ENCODE measurements at places on chromosomes 12 and 14.
A peak's percentile ranks its signal among the peaks of the same experiment; 100 is the strongest.

- no peak for DNase-seq
These were observed 15.3 kb downstream of the DYNC1H1 start for GRCh38 chr14:101979666-101980065.

GRCh38 chr12:116934908-116935705 lies 24.4 kb downstream of the FBXW8 start:
- no peak for DNase-seq

DNA sequence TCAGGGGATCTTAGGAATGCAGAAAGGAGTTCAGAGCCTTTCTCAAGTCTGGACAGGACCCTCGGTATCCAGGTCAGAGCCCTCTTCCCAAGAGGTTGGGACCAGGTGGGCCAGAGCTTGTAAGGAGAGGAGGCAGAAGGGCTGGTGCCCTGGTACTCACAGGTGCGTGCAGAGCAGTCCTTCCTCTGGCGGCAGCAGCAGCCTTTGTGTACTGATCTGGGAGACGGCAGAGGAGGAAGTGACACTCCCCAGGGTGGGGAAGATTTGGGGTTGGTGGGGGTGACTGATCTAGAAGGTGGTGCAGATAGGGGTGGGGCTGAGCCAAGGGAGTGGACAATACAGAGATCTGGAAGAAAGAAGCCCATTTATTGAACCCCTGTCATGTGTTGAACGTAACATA lies at the start of gene ITGB7:
Gene ITGB7 (minus strand): TSS at position 210 of the 400 bp plus-strand sequence. CDS start 6,808 bp downstream, outside the sequence.
- DNase-seq, result peak; percentile 48

DNA sequence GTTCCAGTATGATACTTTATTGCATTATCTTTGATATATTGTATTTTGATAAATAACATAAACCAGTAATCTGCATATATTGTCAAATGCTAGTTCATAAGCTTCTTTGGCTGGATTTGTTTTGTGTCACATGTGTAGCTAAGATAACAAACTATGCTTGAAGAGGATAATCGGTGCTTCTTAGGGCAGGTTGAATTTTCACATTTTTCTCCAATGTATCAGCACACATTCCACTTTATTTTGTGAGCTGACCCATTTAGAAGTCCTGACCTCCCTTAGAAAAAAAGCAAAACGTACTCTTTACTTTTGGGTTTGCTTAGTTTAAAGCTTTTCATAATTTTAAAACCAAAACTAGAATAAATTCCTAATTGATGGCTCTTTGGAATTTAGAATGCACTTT lies 277.7 kb upstream of the DDHD1 start:
- DNase-seq, result no peak

DNA sequence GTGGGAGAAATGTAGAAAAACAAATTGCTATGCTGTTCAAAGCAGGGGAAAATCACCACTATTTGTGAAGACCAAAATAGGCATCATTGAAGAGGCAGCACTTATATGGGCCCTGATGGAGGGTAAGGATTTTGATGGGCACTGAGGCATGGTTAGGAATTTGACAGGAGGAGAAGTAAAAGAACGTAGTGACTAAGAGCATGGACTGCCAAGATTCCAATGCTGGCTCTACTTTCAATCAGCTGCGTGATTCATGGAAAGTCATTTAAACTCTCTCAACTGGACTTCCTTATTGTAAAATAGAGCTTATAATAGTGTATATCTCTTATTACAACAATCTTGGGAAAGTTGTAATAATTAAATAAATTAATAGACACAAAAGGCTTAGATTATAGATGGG lies 267.7 kb upstream of the G2E3 start:
- no peak for DNase-seq

- DNase-seq, result no peak
These were observed 10.0 kb downstream of the WNT1 start for GRCh38 chr12:48988030-48988649.

DNA sequence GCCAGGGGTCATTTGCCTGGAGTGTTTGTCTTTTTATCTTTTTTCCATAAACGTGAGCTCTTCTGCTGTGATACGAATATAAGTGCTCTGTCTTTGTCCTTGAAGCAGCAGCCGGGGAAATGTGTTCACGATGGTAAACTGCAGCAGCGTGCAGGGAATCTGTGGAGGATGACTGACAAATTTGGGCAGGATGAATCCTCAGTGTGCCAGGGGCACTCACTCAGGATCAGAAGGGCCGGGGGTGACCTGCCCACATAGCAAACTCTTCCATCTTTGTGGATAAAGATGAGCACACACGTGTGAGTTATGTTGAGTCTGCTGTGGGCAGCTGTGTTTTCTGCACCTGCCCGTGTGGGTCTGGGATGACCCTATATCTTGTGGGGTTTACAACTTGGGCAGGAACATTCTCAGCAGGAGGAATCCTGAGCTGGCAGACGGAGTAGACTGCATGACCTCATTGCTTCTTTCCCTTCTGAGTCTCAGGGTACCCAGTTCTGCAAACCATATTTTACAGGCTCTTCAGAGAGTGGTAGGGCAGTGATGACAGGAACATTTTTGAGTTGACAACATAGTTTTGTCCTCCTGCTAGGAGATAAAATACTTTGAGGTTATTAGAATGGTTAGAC lies 711 bp downstream of the ANO4 start:
- no peak for DNase-seq

- no peak for DNase-seq
These were observed 17.9 kb upstream of the TCL1B start for GRCh38 chr14:95668235-95668772.

GRCh38 chr12:11649413-11650285 lies at the start of gene ETV6:
Gene ETV6, plus strand, starts transcription at chr12:11649674. Its CDS starts 454 bp downstream, at chr12:11650128.
- peak; percentile 21 for DNase-seq

- DNase-seq, result no peak
These were observed 68.0 kb downstream of the PKP2 start for GRCh38 chr12:32828552-32828951.

DNA sequence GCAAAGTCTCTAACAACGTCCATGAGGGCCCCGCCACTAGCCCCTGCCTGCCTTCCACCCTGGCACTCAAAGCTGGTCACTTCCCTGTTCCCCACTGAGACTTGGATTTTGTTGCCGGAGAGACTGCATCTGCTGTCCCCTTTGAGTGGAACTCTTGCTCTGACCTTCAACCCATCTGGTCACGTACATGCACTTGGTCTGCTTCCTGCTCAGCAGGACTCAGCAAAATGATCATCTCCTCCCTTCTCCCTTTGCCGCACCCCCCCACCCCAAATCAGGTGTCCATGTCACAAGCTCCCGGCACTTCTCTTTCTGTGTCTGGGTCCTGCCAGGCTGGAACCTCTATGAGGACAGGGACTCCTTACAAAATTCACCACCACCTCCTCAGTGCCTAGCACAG lies 180.9 kb downstream of the CHST11 start:
- no peak for DNase-seq

GRCh38 chr14:99615497-99616157 lies 11.6 kb upstream of the CCDC85C start:
- no peak for DNase-seq

- no peak for DNase-seq
These were observed 139.0 kb downstream of the SMOC1 start for GRCh38 chr14:70018230-70018629.

- no peak for DNase-seq
These were observed 31.0 kb downstream of the EID3 start for GRCh38 chr12:104334581-104334980.

GRCh38 chr12:3455312-3455711 lies 35.7 kb upstream of the PRMT8 start:
- no peak for DNase-seq

- no peak for DNase-seq
These were observed 364.8 kb downstream of the CACNA1C start for GRCh38 chr12:2417481-2418160.

GRCh38 chr12:119713551-119714031 lies 45.7 kb downstream of the PRKAB1 start:
- no peak for DNase-seq

- DNase-seq, result no peak
These were observed 33.2 kb downstream of the MARK3 start for GRCh38 chr14:103418481-103418818.

GRCh38 chr12:132146772-132147422 lies 2.6 kb downstream of the NOC4L start:
- no peak for DNase-seq

DNA sequence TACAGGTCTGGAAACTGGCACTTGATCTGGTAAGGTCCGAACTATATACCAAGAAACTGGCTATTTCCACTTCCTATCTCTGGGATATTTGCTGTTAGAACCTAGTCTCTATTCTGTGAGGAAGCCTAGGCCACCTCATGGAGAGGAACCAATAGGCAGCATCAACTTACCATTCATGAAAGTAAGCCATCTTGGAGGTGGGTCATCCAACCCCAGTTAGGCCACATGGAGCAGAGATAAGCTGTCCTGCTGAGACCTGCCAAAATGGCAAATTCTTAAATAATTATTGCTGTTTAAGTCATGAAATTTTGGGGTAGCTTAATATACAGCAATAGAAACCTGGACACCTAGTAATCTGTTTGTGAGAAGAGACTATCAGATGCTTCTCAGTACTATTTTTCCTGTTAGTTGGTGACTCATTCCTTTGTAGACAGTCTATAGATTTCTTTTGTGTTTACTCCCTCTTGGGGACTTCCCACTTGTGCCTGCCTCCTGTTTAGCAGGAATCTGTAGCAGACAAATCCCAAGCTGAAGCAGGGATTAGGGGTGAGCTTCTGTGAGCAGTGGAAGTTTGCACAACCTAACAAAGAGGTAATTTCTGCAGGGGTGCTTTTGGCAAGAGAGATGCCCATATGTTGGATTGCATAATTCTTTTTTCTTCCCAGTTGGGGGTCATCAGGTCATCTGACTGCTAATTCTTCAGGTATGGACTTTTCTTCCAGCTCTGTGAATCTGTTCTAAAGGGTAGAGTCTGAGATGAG lies 136.8 kb downstream of the IGF1 start:
- DNase-seq, result no peak

- no peak for DNase-seq
These were observed 1717.7 kb upstream of the SEL1L start for GRCh38 chr14:83251402-83251801.

DNA sequence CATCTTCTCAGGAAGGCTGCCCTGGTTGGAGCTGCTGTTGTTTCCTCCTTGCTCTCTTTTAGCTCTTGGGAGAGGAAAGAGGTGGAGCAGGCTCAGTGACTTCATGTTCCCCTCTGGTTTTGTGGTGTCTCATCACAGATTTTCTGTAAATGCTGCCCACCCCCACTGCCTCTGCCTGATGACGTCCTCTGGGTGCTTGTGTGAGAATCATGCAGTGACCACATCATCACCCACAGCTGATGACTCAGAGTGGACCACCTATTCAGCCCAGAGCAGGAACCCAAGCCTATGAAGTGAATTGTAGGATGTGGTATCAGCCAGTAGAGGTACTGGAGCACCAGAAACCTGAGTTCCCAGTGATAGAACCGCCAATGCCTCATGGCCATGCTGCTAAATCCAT lies at the start of gene GZMB:
Gene GZMB (minus strand): TSS at position 33 of the 400 bp plus-strand sequence. CDS start 30 bp downstream, at position 3.
- DNase-seq, result no peak

DNA sequence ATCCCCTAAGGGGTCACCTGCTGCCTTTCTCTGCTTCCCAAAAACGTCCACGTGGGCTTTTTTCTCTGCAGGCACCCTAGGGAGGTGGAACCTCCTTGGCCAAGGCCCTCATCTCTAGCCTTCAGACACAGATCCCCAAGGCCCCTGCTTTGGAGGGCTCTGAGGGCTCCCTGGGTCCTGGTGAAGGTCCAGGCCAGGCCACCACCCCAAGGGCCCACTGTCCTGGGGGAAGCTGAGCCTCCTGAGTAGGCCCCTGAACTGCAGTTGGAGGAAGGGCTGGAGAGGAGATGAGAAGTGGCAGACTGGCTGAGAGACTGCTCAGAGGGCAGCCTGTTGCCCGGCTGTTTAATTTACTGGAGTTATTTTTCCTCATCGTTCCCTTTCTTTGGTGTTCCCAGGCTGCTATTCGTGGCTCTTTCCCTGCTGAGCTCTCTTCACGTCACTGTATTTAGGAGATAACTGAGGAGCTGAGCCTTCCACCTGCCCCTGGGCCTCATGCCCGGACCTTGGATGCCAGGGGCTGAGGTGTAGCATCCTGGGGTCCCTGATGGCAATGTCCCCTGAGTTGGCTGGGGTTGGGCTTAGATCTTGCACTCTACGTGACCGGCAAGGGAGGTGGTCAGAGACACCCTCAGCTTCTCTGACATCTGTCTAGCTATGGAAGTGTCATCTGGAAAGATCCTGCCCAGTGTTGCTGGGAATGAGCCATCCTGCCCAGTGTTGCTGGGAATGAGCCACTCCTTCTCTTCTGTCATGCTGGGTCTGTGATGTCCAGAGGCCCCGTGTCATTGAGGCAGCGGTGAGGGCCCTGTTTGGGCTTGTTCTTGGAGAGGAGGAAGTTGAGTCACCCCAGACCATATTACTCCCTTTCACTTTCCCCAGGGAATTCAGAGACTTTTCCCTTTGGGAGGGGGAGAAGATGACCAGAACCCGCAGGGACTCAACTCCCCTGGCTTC lies 139.8 kb downstream of the TSPAN9 start:
- DNase-seq, result no peak

DNA sequence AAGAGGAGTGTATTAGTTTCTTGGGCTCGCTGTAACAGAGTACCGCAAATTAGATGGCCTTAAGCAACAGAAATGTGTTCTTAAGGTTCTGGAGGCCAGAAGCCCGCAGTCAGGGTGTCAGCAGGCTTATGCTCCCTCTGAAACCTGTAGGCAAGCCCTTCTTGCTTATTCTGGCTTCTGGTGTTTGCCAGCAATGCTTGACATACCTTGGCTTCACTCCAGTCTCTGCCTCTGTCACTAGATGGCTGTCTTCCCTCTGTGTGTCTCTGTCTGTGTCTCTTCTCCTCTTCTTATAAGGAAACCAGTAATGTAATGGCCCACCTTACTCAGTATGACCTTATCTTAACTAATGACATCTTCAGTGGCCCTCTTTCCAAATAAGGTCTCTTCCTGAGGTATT lies 85.1 kb downstream of the DERA start:
- no peak for DNase-seq

DNA sequence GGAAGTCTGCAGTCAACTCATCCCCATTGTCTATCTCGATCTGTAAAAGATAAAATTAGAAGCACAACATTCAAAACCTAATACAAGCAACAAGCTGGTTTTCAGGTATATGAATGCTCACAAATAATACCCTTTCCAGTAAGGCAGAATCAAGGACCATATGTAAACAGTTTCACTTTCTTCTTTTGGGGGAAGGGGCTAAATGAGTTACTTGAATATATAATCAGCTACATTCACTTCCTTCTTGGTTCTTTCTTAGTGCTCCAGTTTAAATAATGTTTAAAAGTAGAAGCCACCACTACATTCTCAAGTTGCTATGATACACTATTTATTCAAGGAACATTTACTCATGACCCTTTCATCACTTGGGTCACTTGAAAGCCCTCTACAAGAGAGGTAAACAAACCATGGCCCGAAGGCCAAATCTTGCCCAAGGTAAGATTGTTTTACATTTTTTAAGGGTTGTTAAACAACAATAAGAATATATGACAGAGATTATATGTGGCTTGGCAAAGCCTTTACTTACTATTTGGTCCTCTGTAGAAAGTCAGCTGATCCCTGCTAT lies 10.3 kb downstream of the TWF1 start:
- DNase-seq, result no peak

DNA sequence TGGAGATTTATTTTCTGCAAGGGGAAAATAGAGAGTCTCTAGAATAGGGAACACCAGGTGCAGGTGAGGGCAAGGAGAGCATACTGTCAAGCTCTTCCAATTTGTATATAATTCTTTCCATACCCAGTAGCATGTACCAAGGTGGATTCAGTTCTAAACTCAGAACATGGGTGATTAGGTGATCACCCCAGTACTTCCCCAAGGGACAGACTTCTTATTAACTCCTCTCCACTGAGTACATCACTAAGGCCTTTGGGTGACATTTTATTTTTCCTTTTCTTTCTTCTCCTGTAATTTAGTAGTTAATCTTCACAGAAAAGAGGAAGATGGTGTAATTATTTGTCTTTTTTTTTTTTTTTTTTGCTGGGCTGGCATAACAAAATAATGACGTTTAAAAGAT lies 54.2 kb downstream of the DIP2B start:
- no peak for DNase-seq

GRCh38 chr14:92160619-92161018 lies 38.9 kb downstream of the CPSF2 start:
- DNase-seq, result no peak

Data from stimulated activated CD4-positive, alpha-beta T cell treated with anti-CD3 and anti-CD28 coated beads, TNF-alpha, amount 100 ng/mL, for 1 hour (primary cell).